NCI-H1694 treated with DMSO at 0.1 percent for 48 hours (cell line): ENCODE measurements at places on chromosomes 11 and 22.

- no peak for DNase-seq
Observed at GRCh38 chr11:34669458-34669857, 48.6 kb downstream of the EHF start.

DNA sequence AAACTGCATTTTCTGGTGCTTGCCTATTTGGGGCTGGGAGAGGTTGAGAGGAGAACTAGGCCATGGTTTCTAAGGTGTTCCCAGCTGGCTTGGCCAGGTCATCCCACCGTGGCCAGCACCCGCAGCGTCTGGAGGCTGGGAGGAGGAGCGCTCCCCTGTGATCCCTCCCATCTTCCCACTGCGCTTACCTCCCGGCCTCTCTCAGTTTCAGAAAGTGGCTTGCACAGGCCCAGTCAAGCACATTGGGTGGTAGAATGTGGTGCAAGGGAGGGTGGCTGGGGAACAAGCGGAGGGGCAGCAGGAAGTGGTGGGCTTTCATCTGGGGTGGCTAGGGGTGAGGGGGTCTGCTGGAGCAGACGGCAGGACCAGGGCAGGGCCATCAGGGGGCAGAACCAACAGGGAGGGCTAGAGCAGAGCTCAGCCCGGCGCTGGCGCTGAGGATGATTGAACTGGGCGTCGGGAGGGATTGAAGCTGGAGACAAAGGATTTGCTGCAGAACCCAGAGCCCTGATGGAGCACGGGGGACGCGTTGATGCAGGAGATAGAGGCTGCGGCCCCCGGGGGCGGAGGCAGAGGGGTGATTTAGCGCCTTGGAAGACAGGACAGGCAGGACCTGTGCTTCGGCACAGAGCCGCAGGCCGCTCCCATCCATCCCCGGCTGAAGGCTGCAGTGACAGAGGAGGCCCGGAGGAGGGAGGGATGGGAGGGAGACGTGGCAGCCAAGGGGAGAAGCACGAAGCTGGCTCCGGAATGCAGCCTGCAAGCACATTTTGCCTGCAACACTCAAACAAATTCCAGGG is 76.0 kb downstream of the TRIM29 start:
- DNase-seq: no peak

DNA sequence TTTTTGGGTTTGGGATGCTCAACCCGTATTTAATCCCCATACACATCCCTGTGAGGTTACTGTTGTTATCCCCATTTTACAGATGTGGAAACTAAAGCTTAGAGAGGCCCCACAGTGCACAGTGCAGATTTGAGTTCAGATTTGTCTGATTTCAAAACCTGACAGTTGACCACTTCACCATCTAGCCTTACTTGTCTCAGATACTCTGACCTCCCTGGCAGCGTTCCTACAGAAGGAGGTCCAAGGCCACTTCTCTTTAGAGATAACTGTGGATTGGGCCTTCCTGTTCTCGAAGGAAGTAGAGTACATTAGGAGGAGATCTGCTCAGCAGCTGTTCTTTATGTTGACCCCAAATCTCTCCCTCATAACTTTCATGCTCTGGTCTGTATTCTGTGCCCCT is 46.7 kb upstream of the CTTN start:
- no peak for DNase-seq

- no peak for DNase-seq
Observed at GRCh38 chr22:36584666-36585065, 55.7 kb upstream of the EIF3D start.

DNA sequence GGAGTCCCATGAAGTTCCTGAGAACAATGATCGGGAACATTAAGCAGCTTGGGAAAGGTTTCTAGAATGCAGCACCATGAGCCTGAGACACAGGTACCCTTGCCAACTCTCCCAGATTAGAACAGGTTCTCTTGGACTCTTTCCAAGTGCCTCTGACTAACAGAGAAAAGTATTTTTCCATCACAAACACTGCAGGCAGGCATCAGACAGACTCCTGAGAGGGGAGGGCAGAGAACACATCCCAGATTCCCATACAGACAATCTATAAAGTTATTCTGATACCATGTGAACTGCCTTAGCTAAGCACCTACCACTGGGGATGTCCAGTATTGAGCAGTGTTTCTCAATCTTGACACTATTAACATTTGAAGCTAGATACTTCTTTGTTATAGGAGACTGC is 27.3 kb downstream of the SERGEF start:
- no peak for DNase-seq

- DNase-seq: no peak
Observed at GRCh38 chr11:7871056-7871455, 60.0 kb downstream of the OR10A6 start.

GRCh38 chr11:108025387-108026080 is 16.8 kb downstream of the CUL5 start:
- DNase-seq: no peak
